Kidney (tissue), 22 donors: ENCODE measurements at places on chromosomes 11 and 22. TPM values are rescaled to one million over a fixed set of nuclear protein-coding genes. Genes with fewer than 3 reads are reported as not detected.

Gene DENND6B
- total RNA-seq = 16.7 TPM

Gene TH
- total RNA-seq = not detected

Gene MAPK8IP2
- total RNA-seq = 1.1 TPM

Gene PATE3
- total RNA-seq = not detected

Gene EFCAB6
- 11.8 TPM for total RNA-seq

Gene HBB
- total RNA-seq = 59.9 TPM

Gene TST
- 48.7 TPM for total RNA-seq

Gene ZP1
- not detected for total RNA-seq

Gene SPDYC
- not detected for total RNA-seq

- no peak overlapping the region for H3K4me3 ChIP-seq
- H3K4me1 ChIP-seq = no peaks in the 10 kb centered on the region
- DNase-seq = no peak
- no peak overlapping the region for H3K27ac ChIP-seq
- H3K36me3 ChIP-seq = no peaks in the 10 kb centered on the region
- no peaks in the 10 kb centered on the region for H3K27me3 ChIP-seq
These were observed 14.3 kb downstream of the GDPD4 start for GRCh38 chr11:77287136-77287535.

DNA sequence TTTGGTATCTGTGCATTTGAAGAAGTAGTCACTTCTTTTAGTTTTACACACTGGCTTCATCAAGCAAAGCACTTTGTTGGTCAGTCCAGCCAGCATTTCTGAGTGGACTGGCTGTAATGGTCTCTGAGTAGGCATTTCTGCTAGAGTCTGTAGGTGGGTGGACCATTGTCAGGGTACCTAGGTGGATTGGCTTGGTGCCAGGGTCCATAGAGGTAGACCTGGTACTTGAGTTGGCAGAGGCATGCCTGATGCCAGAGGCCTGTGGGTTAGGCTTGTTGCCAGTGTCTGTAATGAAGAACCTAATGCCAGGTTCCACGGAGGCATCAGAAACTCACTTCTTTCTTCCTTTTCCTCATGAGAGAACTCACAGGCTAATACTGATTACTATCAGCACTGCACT, 157.9 kb upstream of the C11orf87 start:
- H3K27ac ChIP-seq = no peak overlapping the region
- H3K4me3 ChIP-seq = no peak overlapping the region

DNA sequence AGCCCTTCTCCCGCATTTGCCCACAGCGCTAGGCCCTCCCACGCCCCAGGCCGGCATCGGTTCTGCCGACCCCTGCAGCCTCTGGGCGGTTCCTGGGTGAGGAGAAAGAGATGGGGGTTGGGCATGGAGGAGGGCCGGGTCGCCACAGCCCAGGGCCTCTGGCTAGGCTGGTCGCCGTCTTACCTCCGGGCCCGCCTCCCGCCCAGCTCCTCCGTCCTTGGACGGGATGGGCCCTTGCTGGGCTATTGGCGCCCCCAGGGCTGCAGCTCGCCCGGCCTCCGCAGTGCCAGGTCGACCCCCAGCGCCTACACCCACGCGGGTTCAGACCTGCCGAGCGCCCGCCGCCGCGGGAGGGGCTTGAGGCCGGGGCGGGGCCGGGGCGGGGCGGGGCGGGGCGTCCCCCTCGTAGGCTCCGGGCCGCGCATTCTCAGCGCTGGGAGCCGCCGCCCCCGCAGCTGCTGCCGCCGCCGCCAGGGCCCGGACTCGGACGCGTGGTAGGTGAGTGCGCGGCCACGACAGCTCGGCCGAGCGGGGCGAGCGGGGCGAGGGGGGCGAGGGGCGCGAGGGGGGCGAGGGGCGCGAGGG, at the start of gene CD151:
Gene CD151 (plus strand): TSS at position 424 of the 585 bp plus-strand sequence. CDS start 3,118 bp downstream, outside the sequence.
- H3K36me3 ChIP-seq = no peaks in the 10 kb centered on the region
- peak; percentile 90 for DNase-seq
- H3K27ac ChIP-seq = peak within 1 kb of the TSS; percentile 85
- peaks cover 59% of the 10 kb centered on the region for H3K4me1 ChIP-seq
- H3K27me3 ChIP-seq = no peaks in the 10 kb centered on the region

- DNase-seq = no peak
- no peak overlapping the region for H3K27ac ChIP-seq
- no peaks in the 10 kb centered on the region for H3K27me3 ChIP-seq
- H3K36me3 ChIP-seq = no peaks in the 10 kb centered on the region
- no peaks in the 10 kb centered on the region for H3K4me1 ChIP-seq
These were observed 46.4 kb upstream of the SC5D start for GRCh38 chr11:121246021-121246768.

DNA sequence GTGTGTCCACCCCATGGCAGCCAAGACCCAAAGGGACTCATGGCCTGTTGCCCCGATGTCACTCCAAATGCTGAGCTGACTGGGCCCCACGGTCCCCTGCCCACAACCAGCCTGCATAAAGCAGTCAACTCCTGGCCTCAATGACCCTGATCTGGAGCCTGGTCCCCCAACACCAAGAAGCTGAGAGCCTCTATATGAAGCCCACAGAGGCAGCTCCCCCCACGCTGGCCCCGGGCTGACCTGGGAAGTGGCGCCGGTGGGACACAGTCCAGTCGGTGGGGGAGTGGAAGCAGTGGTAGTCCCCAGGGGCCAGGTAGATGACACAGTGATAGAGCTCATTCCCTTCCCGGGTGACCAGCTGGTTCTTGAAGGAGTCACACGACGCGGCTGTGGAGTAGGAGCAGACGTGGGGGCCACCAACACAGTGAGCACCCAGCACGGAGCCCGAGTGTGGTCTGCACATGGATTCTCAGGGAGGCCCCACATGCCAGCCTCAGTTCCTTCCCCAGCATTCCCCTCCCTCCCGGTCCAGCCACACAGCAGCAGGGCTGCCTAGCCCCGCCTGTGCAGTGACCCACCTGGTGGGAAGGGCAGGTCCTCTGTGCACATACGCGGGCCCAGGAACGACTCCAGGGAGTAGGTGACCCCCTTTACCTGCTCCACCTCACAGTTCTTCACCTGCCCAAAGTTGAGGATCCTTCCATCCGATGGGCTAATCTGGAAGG, 41.1 kb downstream of the PISD start:
- H3K36me3 ChIP-seq = peaks cover 23% of the 10 kb centered on the region
- no peaks in the 10 kb centered on the region for H3K4me1 ChIP-seq
- no peak overlapping the region for H3K27ac ChIP-seq
- no peak for DNase-seq
- H3K27me3 ChIP-seq = no peaks in the 10 kb centered on the region

- no peak overlapping the region for H3K27ac ChIP-seq
- H3K36me3 ChIP-seq = no peaks in the 10 kb centered on the region
- no peak for DNase-seq
- no peaks in the 10 kb centered on the region for H3K27me3 ChIP-seq
- H3K4me3 ChIP-seq = no peak overlapping the region
- no peaks in the 10 kb centered on the region for H3K4me1 ChIP-seq
These were observed 67.5 kb downstream of the PAK1 start for GRCh38 chr11:77406396-77406795.

- H3K36me3 ChIP-seq = no peaks in the 10 kb centered on the region
- no peak overlapping the region for H3K27ac ChIP-seq
- no peak overlapping the region for H3K4me3 ChIP-seq
- no peak for DNase-seq
- H3K4me1 ChIP-seq = no peaks in the 10 kb centered on the region
These were observed 611.1 kb downstream of the BRD1 start for GRCh38 chr22:49216579-49216978.

DNA sequence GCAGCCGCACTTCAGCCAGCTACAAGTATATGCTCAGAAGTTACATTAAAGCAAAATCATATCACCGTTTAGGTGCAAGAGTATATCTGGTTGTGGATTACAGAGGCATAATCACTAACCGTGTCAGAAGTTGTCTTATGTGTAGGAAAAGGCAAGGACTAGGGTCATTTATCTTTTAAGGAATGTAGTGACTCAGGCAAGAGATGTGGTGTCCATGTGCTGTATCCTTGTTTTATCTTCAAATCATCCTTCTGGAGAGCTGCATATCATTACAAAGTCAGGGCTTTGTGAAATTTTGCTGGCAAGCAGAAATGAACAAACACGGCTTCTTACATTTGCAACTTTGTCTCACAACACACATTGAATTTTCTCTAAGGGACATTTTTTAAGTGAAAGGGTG, 12.7 kb upstream of the CHORDC1 start:
- H3K27me3 ChIP-seq = no peaks in the 10 kb centered on the region
- H3K4me3 ChIP-seq = no peak overlapping the region
- DNase-seq = no peak
- no peaks in the 10 kb centered on the region for H3K4me1 ChIP-seq
- no peaks in the 10 kb centered on the region for H3K36me3 ChIP-seq
- H3K27ac ChIP-seq = no peak overlapping the region

GRCh38 chr11:126172596-126173038, 38.8 kb downstream of the RPUSD4 start:
- H3K27me3 ChIP-seq = no peaks in the 10 kb centered on the region
- no peaks in the 10 kb centered on the region for H3K4me1 ChIP-seq
- H3K27ac ChIP-seq = no peak overlapping the region
- DNase-seq = no peak
- no peaks in the 10 kb centered on the region for H3K36me3 ChIP-seq

GRCh38 chr11:80307676-80308075, 866.8 kb upstream of the TENM4 start:
- no peak overlapping the region for H3K27ac ChIP-seq
- no peak for DNase-seq
- H3K27me3 ChIP-seq = no peaks in the 10 kb centered on the region
- no peaks in the 10 kb centered on the region for H3K4me1 ChIP-seq
- H3K4me3 ChIP-seq = no peak overlapping the region
- no peaks in the 10 kb centered on the region for H3K36me3 ChIP-seq

GRCh38 chr11:72129381-72129780, 6.1 kb upstream of the FOLR3 start:
- no peak overlapping the region for H3K4me3 ChIP-seq
- DNase-seq = no peak
- H3K36me3 ChIP-seq = no peaks in the 10 kb centered on the region
- peaks cover 3% of the 10 kb centered on the region for H3K4me1 ChIP-seq
- H3K27me3 ChIP-seq = no peaks in the 10 kb centered on the region

DNA sequence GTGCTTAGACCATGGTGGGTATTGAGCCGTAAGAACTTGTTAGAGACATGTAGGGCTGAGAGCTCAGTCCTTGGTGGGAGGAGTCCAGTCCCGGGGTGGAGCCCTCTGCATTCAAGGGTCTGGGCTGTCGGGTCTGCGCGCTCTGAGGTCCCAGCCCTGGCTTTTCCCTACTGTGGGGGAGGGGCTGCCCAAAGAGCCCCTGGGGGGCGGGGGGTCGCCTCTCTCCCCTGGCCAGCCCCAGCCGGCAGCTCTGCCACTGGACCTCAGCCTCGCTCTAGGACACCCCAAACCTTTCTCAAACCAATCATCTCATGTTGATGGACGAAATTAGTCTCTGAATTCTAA, 1006.4 kb downstream of the BRD1 start:
- no peak overlapping the region for H3K4me3 ChIP-seq
- H3K27me3 ChIP-seq = no peaks in the 10 kb centered on the region
- no peaks in the 10 kb centered on the region for H3K4me1 ChIP-seq
- H3K27ac ChIP-seq = no peak overlapping the region
- H3K36me3 ChIP-seq = no peaks in the 10 kb centered on the region
- peak; percentile 56 for DNase-seq

DNA sequence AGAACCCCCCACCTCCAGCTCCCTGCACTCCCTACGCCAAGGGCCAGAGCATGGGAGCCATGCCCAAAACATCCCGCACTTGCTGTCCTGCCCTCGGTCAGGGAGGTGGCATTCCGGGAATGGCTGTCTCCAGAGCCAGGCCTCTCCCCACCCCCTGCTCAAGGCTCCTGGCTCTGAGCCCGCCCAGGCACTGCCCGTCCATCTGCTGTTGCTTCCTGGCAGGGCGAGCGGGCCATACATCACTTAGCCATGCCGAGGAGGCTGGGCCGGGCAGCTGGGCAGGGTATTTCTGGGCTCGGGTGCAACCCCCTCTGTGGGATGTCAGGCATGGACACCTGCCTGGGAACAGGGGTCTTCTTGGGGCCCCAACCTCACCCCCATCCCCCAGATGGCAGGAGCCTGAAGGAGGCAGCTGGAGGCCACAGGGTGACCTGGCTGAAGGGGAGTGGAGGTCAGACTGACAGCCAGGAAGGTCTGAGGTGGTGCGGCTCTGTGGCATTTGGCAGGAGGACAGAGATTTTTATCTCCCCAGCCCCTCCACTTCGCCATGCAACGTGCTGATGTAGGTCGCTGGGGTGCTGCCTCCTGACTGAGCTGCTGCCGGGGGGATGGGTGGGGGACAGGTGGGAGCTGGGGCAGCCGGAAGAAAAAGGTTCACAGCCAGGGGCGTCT, 8.7 kb upstream of the CABP7 start:
- no peak overlapping the region for H3K4me3 ChIP-seq
- no peak overlapping the region for H3K27ac ChIP-seq
- no peaks in the 10 kb centered on the region for H3K4me1 ChIP-seq
- H3K27me3 ChIP-seq = no peaks in the 10 kb centered on the region
- DNase-seq = no peak
- no peaks in the 10 kb centered on the region for H3K36me3 ChIP-seq

GRCh38 chr11:32985600-32985999, 30.1 kb upstream of the DEPDC7 start:
- H3K27ac ChIP-seq = no peak overlapping the region
- H3K4me3 ChIP-seq = no peak overlapping the region
- no peaks in the 10 kb centered on the region for H3K4me1 ChIP-seq

GRCh38 chr22:38613588-38613987, 42.6 kb downstream of the FAM227A start:
- H3K27ac ChIP-seq = no peak overlapping the region
- H3K4me1 ChIP-seq = no peaks in the 10 kb centered on the region
- DNase-seq = no peak
- no peak overlapping the region for H3K4me3 ChIP-seq
- peaks cover 5% of the 10 kb centered on the region for H3K36me3 ChIP-seq

DNA sequence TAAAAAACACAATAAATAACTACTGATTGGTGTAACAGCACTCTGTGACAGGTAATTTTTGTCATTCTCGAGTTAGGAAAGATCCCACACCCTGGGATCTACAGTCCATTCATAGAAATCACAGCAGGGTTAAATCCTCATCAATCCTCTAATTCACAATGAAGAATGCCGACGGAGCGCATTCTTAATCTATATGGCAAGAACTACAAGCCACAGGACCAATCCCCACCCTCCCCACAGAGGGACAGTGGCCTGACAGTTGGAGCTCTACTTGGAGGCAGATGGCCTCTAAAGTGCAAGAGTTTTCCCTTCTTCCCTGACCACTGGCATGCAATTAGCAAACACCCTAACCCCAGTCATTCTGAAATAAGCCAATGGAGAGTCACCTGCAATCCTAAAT, 34.2 kb downstream of the TCF20 start:
- no peak overlapping the region for H3K27ac ChIP-seq
- no peak for DNase-seq
- H3K4me3 ChIP-seq = no peak overlapping the region
- H3K36me3 ChIP-seq = no peaks in the 10 kb centered on the region
- no peaks in the 10 kb centered on the region for H3K27me3 ChIP-seq

DNA sequence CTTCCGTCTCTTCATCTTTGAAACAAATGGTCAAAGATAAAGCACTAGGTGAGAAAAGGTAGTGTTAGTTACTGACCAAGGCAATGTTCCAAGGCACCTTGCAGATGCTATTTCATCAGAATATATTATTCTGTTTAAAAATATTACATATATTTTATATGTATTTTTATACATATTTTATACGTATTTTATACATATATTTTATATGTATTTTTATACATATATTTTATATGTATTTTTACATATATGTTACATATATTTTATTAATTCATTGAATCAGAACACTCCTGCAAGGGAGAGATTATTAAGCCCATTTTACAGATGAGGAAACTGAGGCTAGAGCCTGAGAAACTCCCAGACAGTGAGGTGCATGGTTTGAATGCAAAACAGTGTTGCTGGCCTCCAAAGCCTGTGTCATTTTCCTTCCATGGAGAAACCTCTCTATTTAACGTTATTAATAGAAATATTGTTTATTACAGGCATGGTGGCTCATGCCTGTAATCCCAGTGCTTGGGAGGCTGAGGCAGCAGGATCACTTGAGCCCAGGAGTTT, 120.6 kb upstream of the CD82 start:
- no peaks in the 10 kb centered on the region for H3K27me3 ChIP-seq
- no peaks in the 10 kb centered on the region for H3K4me1 ChIP-seq
- H3K36me3 ChIP-seq = no peaks in the 10 kb centered on the region
- no peak overlapping the region for H3K4me3 ChIP-seq
- no peak for DNase-seq
